Stimulated activated CD4-positive, alpha-beta T cell treated with anti-CD3 and anti-CD28 coated beads, Interleukin-12 subunit alpha, Interleukin-12 subunit beta, amount 100 ng/mL, for 4 hours (primary cell): ENCODE measurements at places on chromosomes 13 and 19.

DNA sequence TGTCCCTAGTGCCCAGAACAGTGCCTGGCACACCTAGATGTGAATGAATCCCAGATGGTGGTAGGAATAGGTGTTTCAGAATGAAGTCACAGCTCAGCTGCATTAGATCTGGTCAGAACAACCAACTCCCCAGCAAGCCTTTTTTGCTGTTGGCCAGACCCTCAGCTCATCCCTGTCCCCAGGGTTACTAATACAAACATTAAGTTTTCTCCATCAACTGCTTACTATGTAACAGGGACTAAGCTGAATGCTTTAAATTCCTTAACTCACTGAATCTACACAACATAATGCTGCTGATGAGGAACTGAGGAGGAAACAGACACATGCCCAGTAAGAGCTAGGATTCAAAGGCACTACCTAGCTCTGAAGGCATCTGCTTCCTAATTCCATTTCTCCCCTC lies 18.8 kb downstream of the SMG9 start:
- DNase-seq: no peak

DNA sequence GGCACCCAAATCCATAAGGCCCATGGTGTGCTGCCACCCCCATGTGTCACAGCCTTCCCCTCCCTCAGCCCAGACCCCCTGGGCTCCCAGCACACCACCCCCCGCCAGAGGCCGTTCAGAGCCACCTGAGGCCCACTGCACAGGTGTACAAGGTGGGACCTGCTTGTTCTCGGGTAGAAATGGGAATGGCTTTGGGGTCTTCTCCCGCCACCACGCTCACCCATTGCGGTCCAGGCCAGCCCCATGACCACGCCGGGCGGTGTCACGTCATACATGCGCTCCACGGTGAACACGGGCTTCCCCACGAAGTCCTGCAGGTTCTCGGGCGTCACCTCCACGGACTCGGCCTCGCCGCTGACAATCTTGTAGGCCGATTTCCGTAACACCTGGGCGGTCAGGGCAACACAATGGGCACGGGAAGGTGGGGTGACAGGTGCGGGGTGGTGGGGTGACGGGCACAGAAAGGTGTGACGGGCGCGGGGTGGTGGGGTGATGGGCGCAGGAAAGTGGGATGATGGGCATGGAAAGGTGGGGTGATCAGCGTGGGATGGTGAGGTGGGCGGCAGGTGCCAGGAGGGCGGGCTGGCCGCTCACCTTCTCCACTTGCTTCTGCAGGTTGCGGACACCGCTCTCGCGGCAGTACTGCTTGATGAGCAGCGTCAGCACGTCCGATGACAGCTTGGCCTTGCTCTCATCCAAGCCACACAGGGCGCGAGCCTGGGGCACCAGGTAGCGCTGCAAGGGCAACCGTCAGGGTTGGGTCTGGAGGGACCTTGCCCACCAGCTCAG lies 4.3 kb downstream of the RPL36 start:
- no peak for DNase-seq

DNA sequence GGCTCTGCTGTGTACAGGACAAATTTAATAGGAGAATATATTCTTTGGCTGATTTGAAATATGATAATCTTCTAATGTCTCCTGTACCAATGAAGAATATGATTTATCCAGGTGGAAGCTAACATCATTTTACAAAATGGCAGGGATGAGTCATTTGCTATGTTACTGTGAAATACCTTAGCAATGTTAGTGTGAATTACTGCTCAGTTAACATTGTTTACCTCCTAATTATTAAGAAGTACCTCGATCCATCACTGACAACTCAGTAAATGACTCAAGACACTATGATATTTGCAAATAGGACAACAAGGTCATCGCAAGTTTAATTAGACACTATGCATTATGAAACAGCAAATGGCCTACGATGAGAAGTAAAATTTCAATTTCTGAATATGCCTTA lies 309.1 kb upstream of the EDNRB start:
- DNase-seq: no peak

- DNase-seq: no peak
Measured at GRCh38 chr19:45355910-45356309, 14.5 kb downstream of the ERCC2 start.

GRCh38 chr13:113724016-113724758 lies 34.8 kb upstream of the TMEM255B start:
- no peak for DNase-seq

GRCh38 chr13:28349907-28350654 lies 144.8 kb downstream of the FLT1 start:
- no peak for DNase-seq

DNA sequence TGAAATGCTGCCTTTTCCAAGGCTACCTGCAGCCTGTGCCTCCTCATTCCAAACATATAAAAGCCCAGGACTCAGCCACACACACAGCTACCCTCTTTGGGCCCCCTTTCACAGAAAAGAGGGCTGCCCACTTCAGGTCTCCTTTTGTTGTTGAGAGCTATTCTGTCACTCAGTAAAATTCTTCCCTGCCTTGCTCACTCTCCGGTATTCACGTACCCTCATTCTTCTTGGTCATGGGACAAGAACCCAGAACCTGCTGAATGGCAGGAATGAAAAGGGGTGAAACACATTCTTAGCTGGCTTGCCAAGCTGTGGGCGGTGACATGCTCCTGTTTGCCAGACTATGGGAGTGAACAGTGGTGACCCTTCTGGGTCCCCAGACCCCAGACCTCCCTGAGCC lies 338.0 kb upstream of the ATXN8OS start:
- no peak for DNase-seq

GRCh38 chr19:24054044-24054935 lies 32.7 kb upstream of the ZNF254 start:
- no peak for DNase-seq

GRCh38 chr19:27775395-27775794 lies 1437.6 kb downstream of the UQCRFS1 start:
- no peak for DNase-seq

DNA sequence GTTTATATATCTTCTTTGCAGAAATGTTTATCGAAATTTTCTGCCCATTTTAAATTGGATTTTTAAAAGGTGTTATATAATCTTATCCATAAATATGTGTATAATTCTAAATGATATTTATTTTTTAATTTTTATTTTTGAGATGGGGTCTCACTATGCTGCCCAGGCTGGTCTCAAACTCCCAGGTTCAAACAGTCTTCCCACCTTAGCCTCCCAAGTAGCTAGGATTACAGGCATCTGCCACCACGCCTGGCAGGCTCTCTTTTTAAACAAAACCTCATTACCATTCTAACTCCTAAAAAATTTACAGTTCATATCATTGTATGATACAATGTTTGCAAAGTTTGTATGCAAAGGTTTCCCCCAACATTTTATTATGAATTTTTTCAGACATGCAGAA lies 7.2 kb downstream of the LGALS7B start:
- no peak for DNase-seq

DNA sequence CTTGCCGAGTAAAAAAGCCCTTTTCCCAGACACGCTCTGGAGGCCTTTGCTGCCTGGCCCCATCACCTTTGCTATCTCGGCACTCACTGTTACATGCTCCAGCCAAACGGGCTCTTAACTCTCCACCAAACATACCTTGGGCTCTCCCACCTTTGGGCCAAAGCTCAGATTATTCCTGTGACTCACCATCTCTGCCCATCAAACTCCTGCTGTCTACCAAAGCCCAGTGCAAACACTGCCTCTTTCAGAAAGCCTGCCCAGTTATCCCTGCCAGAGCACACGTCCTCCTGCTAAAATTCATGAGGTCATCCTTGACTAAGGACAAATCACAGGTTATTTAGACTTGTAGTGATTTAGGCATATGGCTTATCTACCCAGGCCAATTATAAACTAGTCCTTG lies 48.1 kb upstream of the SERPINE3 start:
- no peak for DNase-seq

GRCh38 chr19:46014941-46015686 lies 7.7 kb downstream of the PGLYRP1 start:
- DNase-seq: peak; percentile 67

- DNase-seq: no peak
Measured at GRCh38 chr19:23978068-23978467, 63.4 kb downstream of the ZNF726 start.

DNA sequence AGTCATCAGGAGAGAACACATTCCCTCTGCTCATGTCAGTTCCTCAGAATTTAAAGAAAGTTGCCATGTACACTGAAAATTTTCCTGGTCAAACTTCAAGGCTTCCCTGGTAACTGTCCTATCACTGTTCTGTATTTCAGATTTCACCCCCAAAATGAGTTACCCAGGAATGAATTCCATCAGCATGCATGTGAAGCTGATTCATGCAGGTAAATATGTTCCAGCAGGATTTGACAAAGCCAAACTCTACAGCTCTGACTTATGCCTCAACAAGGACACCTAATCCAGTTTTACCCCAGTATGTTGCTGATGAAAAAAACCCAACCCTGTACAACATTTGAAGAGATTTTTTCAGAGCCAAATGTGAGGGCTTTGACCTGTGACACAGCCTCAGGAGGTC lies 21.5 kb downstream of the LIG4 start:
- DNase-seq: no peak

- DNase-seq: peak; percentile 54
Measured at GRCh38 chr19:47713046-47714021, at the start of gene EHD2. Gene EHD2, plus strand, starts transcription at chr19:47713422. Its CDS starts 3,191 bp downstream, at chr19:47716613.

DNA sequence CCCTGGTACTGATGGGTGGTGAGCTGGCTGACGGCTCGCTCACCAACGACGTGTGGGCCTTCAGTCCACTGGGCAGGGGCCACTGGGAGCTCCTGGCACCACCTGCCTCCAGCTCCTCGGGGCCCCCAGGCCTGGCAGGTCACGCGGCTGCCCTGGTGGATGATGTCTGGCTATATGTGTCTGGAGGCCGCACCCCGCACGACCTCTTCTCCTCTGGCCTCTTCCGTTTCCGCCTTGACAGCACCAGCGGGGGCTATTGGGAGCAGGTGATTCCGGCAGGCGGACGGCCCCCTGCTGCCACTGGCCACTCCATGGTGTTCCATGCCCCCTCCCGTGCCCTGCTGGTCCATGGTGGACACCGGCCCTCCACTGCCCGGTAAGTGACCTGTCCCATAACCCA lies 10.5 kb downstream of the MEGF8 start:
- DNase-seq: no peak

GRCh38 chr13:79374578-79374977 lies 31.5 kb downstream of the RBM26 start:
- DNase-seq: no peak

DNA sequence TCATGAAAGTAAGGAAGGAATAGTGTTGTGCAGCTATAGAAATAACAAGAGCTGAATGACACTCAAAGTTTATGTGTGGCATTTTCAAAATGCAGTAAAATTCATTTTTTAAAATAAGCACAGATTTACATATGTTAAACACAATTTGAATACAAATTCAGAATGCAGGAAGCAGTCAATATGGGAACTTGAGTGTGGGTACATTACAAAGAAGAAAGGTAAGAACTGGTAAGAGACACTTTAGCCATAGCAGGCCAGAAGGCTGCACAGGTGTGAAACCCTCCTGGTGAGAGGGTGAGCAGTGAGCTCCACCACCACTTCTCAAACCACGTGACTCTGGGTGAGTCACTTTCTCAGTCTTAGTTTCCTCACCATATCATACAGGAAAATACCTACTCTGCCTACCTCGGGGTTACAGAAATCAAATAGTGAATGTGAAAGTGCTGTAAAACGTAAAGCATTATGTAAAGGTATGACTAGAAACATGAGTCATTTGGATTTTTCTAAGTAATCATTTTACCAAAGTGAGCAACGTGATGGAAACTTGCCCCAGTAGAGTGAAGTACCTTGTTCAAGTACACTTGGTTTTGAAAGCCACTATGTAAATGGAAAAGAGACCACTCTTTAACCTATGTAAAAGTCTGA lies 40.5 kb downstream of the USP12 start:
- DNase-seq: peak; percentile 55

GRCh38 chr19:48329167-48329891 lies 4.0 kb downstream of the EMP3 start:
- DNase-seq: peak; percentile 20

DNA sequence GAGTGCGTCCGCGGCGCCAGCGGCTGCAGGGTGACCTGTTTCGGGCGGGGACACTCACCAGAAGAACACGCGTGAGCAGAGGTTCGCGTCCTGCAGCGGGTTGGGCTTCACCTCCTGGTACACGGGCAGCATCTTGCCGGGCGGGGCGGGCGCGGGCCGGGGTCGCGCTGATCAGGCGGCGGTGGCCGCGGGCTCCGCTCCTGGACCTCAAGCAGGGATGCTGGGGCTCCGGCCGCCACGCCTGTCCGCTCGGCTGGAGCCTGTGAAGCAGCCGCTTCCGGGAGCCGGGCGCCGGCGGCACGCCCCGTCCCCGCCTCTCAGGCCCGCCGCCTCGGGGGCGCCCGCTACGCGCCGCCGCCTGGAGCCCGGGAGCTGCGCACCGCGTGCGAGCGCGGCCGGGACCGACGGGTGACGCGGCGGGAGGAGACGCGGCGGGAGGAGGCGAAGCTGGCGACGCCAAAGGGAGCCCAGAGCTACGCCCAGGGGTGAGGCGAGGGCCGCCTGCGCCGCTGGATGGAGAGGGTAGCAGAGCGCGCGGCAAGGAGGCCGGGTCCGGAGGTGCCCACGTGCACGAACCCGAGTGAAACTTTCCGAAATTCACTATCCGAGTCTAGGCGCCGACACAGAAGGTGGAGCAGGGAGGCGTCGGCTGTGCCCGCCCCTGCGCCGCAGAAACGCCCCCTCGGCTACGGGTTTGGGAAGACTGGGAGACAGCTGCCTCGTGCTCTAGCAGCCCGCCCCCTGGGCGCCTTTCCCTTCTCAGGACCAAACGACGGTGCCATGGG lies at the start of gene ABCC4:
TSS of gene ABCC4 (minus strand) at position 269 of the 785 bp plus-strand sequence. CDS start at position 132, 137 bp downstream.
- DNase-seq: peak; percentile 63

DNA sequence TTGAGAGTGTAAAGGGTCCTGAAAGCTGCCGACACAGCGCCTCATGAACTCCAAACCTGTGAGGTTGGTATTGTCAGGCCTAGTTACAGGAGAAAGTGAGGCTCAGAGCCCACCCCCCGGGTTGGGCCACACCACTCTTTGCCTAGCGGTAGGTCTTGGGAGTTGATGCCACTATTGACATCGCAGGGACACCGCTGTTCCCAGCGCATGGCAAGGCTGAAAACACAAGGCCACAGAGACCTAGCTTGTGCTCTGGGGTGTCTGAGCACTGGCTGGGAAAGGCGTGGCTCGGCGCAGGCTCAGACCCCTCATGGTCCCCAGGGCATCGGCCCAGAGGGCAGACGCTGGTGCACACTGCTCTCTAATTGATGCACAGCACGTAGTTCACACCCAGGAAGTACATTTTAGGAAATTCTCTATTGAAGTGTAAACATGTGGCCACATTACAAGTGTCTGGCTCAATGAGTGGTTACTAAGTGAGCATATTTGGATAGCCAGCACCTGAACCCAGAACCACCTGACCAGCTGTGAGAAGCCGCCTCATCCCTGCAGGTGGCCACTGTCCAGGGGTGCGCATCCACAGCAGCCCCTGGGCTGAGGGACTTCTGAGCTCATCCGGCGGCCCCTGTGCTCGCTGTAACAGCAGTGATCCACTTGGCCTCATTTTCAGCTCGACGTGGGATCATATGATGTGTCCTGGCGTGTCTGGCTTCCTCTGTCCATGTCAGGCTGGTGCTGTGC lies 27.3 kb downstream of the UPF1 start:
- no peak for DNase-seq

GRCh38 chr13:29849731-29850212 lies 645 bp downstream of the UBL3 start:
- DNase-seq: peak; percentile 19

GRCh38 chr19:19151418-19151817 lies 13.1 kb upstream of the TMEM161A start:
- DNase-seq: no peak
